Esophagus muscularis mucosa (tissue), 4 donors: ENCODE measurements at places on chromosomes 3 and 15. TPM values are rescaled to one million over a fixed set of nuclear protein-coding genes. Genes with fewer than 3 reads are reported as not detected.

MB21D2 gene
- total RNA-seq = 11.5 TPM

IL20RB gene
- 1.4 TPM for total RNA-seq

HYAL1 gene
- 8.3 TPM for total RNA-seq

ZIC4 gene
- not detected for total RNA-seq

HCN4 gene
- not detected for total RNA-seq

GADL1 gene
- 4.6 TPM for total RNA-seq

IMPG2 gene
- 0.83 TPM for total RNA-seq

GOLGA6B gene
- not detected for total RNA-seq

CCR3 gene
- not detected for total RNA-seq

IL5RA gene
- 0.13 TPM for total RNA-seq

PLSCR2 gene
- total RNA-seq = not detected

ZNF620 gene
- 6.5 TPM for total RNA-seq

CRBN gene
- total RNA-seq = 106 TPM

P3H2 gene
- 41.5 TPM for total RNA-seq

CFAP100 gene
- not detected for total RNA-seq

CCK gene
- total RNA-seq = 2.2 TPM

NAALADL2 gene
- 3.8 TPM for total RNA-seq

TUSC7 gene
- total RNA-seq = not detected

TWF2 gene
- 89.5 TPM for total RNA-seq

EMC7 gene
- total RNA-seq = 38.6 TPM

ALS2CL gene
- 10.0 TPM for total RNA-seq

RPP25 gene
- total RNA-seq = 7.2 TPM

LEKR1 gene
- total RNA-seq = 0.33 TPM

GUCA1C gene
- total RNA-seq = not detected

MAP2K5 gene
- 10.4 TPM for total RNA-seq

TLR9 gene
- total RNA-seq = 0.13 TPM

CLEC3B gene
- total RNA-seq = 47.1 TPM

WDR93 gene
- 0.17 TPM for total RNA-seq

ST6GAL1 gene
- total RNA-seq = 27.5 TPM

MAPKBP1 gene
- total RNA-seq = 54.6 TPM

UNC13C gene
- total RNA-seq = 0.17 TPM

SLC51A gene
- total RNA-seq = not detected

LMAN1L gene
- total RNA-seq = not detected

EFCC1 gene
- 5.8 TPM for total RNA-seq

MRAS gene
- total RNA-seq = 49.2 TPM

FOXB1 gene
- not detected for total RNA-seq

LTF gene
- total RNA-seq = 0.45 TPM

LRRC49 gene
- total RNA-seq = 8.4 TPM

CIDEC gene
- total RNA-seq = 0.83 TPM

SH3GL3 gene
- not detected for total RNA-seq

PTX3 gene
- total RNA-seq = 4.8 TPM

REC114 gene
- not detected for total RNA-seq

SPSB4 gene
- total RNA-seq = 2.4 TPM

IQCF6 gene
- total RNA-seq = not detected

BCHE gene
- total RNA-seq = 48.9 TPM

ZNF662 gene
- 5.8 TPM for total RNA-seq

GCNT3 gene
- total RNA-seq = 2.9 TPM

GOLGA8J gene
- not detected for total RNA-seq

MOBP gene
- total RNA-seq = not detected

XCR1 gene
- total RNA-seq = 0.17 TPM

PHC3 gene
- 68.4 TPM for total RNA-seq

USP8 gene
- 38.2 TPM for total RNA-seq
